ENCODE measurements at places on chromosomes 2 and 18. TPM values are rescaled to one million over a fixed set of nuclear protein-coding genes. Genes with fewer than 3 reads are reported as not detected.

Gene ZNF396
- total RNA-seq, result 1.6 TPM

Gene NEURL3
- total RNA-seq, result 0.10 TPM

Gene CD28
- total RNA-seq, result 5.5 TPM

Gene ZC3H8
- total RNA-seq, result 14.4 TPM

Gene ALLC
- total RNA-seq, result not detected

Gene PDE11A
- total RNA-seq, result 0.39 TPM

Gene IL1F10
- 2.7 TPM for total RNA-seq

Gene EGR4
- 0.10 TPM for total RNA-seq

Gene NT5C1B
- total RNA-seq, result not detected

Gene DSC3
- total RNA-seq, result 226 TPM

Gene STPG4
- not detected for total RNA-seq

Gene VIL1
- total RNA-seq, result 0.10 TPM

Gene CCDC85A
- 3.6 TPM for total RNA-seq

Gene EFR3B
- total RNA-seq, result 4.9 TPM

Gene ATP8B1
- total RNA-seq, result 23.0 TPM

Gene CACNB4
- total RNA-seq, result 16.3 TPM

Gene ORC4
- 47.6 TPM for total RNA-seq

Gene C2orf80
- not detected for total RNA-seq

Gene ANKRD36
- 73.3 TPM for total RNA-seq

Gene ASB3
- total RNA-seq, result 30.4 TPM

Gene LGALSL
- 46.4 TPM for total RNA-seq

Gene ZRANB3
- 11.9 TPM for total RNA-seq

Gene UGT1A8
- not detected for total RNA-seq

Gene RGPD3
- total RNA-seq, result 0.30 TPM

Gene PROKR1
- total RNA-seq, result 0.10 TPM

Gene NLRC4
- total RNA-seq, result 2.3 TPM

Gene MTCL1
- 10.7 TPM for total RNA-seq

Gene IL37
- 2.0 TPM for total RNA-seq

Gene TXNDC2
- not detected for total RNA-seq

Gene CXCR2
- total RNA-seq, result 5.2 TPM

Gene ERLEC1
- 50.9 TPM for total RNA-seq

Gene ALPP
- total RNA-seq, result not detected

Gene SLC30A3
- total RNA-seq, result 0.10 TPM

Gene RAB6D
- not detected for total RNA-seq

Gene OTOF
- total RNA-seq, result 0.69 TPM

Gene CHST10
- 6.8 TPM for total RNA-seq

Gene SLC14A1
- total RNA-seq, result 11.9 TPM

Gene TFCP2L1
- 4.9 TPM for total RNA-seq

Gene CCDC178
- total RNA-seq, result 0.99 TPM

Gene CAPN14
- 0.49 TPM for total RNA-seq

Gene CD8A
- not detected for total RNA-seq

Gene PKDCC
- 48.9 TPM for total RNA-seq

Gene IL1B
- total RNA-seq, result 2.4 TPM

Gene LOXHD1
- 2.8 TPM for total RNA-seq

Gene ANKRD62
- not detected for total RNA-seq

Gene GKN2
- not detected for total RNA-seq

Gene TUBA3D
- total RNA-seq, result not detected

Gene RAB6C
- total RNA-seq, result not detected

Gene AQP12B
- not detected for total RNA-seq

Gene MC4R
- not detected for total RNA-seq

Gene MYCN
- total RNA-seq, result 15.6 TPM
